Ovary (tissue), 10 donors: ENCODE measurements at places on chromosomes 2 and 18. TPM values are rescaled to one million over a fixed set of nuclear protein-coding genes. Genes with fewer than 3 reads are reported as not detected.

DIPK1C gene
- polyA plus RNA-seq = not detected

HOXD3 gene
- polyA plus RNA-seq = 10.1 TPM

C2orf80 gene
- polyA plus RNA-seq = not detected

DNA sequence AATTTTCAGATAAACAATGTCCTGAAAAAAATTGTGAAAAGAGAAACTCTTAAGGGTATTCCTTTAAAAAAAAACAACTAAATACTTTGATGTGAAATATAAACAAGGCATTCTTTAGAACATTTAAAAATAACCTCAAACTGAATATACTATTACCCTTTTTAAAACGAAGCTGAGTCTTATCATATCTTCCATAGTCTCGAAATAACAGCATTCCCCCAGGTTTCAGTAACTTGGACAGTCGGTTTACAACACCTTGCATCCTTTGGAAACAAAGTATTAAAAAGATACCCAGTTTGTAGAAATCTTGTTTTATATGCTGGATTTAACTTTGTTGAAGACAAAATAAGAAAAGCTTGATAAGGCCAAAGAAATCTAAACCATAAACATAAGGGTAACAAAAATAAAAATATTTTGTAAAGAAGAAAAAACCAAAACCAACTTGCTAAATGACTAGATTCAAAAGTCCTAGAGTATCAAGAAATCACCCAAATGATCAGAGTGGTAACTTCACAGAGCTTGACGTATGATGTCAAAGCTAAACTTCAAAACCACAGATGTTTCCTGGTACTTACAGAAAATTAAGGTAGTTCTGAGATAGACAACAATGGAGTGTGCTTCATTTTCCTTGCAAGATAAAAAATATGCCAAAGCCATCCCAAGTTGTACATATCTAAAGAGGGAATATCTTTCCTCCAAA lies 107.8 kb downstream of the METTL8 start:
- no peak for DNase-seq

GRCh38 chr2:230134496-230135129 lies 65.9 kb upstream of the SLC16A14 start:
- DNase-seq = no peak

- DNase-seq = no peak
Measured at GRCh38 chr18:12458771-12459170, 51.0 kb downstream of the PRELID3A start.

DNA sequence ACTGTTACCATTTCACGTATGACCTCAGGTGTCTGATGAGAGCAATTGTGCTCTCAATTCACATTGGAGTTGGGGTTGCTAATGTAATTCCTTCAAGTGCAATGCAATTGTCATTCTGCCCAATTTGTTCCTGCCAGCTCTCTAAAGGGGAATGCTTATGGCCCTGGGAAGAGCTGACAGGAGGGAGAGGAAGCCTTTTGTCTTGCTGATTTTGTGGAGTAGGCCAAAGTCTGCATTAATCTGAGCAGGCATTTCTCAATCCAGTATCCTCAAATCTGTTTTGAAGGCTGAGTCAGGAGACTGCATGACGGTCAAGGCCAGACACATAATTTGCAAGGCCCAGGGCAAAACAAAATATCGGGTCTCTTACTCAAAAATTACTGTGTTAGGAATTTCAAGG lies 326.4 kb upstream of the SPHKAP start:
- DNase-seq = peak; percentile 24

DNA sequence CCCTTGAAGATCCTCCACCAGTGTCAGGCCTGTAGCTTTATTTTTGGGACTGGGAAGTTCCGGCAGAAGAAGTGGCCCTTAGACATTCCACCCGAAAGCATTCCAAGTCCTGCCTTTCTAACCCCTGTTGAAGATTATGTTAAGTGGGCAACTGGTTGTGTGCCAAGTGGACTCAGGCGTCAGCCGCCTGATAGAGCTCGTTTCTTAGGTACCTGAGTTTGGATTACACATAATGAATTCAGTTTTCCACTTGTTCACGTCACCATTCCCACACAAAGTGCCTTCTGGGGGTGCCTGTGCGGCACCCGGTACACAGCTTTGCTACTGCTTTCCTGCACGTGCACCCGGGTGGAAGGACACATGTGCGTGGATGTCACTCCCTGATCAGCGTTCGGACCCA lies 156.5 kb downstream of the PTGR3 start:
- DNase-seq = no peak

- no peak for DNase-seq
Measured at GRCh38 chr2:10392548-10392947, 55.6 kb downstream of the ODC1 start.

GRCh38 chr2:236570081-236570868 lies 650 bp downstream of the ACKR3 start:
- DNase-seq = no peak

DNA sequence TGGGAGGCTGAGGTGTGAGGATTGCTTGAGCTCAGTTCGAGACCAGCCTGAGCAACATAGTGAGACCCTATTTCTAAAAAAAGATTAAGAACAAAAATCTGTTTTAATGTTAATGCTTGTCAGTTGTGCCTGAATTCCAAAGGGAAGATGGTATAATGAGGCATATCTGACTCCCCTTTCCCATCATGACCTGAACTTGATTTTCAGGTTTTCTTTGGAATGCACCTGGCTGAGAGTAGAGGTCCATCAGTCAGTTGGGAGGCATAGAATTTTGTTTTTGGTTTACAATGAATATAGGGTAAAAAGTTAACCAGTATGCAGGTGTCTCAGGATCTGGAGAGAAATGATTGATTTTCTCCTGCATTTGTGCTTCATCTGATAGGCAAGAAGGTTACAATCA lies 20.4 kb downstream of the RPIA start:
- no peak for DNase-seq

FOSL2 gene
- 75.7 TPM for polyA plus RNA-seq

NT5C1B gene
- polyA plus RNA-seq = not detected

DNA sequence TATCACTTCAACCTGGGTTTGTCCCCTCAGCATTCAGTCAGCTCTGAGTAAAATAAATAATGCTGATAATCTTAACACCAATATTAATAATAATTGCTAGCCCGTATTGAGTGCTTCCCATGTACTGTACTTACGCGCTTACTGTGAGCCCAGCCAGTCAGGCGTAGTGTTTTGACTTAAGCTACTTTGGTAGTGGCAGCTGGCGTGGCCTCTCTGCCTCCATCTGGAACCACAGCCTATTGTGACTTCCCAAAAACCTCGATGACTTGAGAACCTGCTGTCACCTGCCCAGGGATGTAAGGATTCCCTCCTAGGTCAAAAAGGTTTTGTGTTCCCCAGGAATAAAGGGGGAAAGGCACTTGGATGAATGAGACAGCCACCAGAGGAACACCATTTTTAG lies 53.2 kb downstream of the SUMO1 start:
- DNase-seq = no peak

DNA sequence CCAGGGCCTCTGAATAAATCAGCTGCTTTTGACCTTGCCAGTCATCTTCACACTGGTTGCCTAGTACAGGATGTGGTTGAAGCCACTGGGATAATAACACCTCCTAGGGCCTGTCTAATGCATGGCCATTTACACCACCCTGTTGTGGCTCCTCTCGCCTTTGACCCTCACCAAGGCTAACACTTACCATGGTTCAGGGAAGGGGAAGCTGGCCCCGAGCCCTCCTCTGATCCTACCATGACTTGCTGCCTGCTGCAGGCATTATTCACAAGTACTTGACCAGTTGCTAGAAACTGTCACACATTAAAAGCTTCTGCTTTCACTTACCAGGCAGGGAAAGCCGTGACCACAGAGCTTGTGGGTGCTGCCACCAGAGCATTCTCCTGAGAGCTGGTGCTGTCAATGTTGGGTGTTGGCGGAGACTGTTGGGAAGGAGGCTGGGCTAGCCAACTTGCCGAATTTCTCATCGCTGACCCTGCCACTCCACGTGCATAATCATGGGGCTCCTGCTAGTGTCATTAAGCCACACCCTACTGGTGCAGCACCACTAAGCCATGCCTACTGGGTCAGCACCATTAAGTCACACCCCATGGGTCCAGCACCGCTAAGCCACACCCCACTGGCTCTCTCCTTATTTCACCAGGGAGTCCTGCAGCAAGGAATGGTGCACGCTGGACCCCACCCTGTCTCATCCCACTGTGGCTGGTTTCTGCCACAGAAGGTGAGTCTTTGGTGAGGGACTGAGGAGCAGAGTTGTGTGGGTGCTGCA lies 47.0 kb upstream of the TTC39C start:
- DNase-seq = no peak

PPP1CB gene
- polyA plus RNA-seq = 90.9 TPM

UGT1A1 gene
- polyA plus RNA-seq = not detected

AGPS gene
- 21.5 TPM for polyA plus RNA-seq

GPATCH11 gene
- polyA plus RNA-seq = 3.9 TPM

RIT2 gene
- polyA plus RNA-seq = not detected

NYAP2 gene
- 0.10 TPM for polyA plus RNA-seq

GRCh38 chr18:79784965-79785770 lies 12.6 kb upstream of the KCNG2 start:
- DNase-seq = no peak

ITGB6 gene
- not detected for polyA plus RNA-seq

- no peak for DNase-seq
Measured at GRCh38 chr2:159755788-159756187, 42.2 kb downstream of the CD302 start.

DNA sequence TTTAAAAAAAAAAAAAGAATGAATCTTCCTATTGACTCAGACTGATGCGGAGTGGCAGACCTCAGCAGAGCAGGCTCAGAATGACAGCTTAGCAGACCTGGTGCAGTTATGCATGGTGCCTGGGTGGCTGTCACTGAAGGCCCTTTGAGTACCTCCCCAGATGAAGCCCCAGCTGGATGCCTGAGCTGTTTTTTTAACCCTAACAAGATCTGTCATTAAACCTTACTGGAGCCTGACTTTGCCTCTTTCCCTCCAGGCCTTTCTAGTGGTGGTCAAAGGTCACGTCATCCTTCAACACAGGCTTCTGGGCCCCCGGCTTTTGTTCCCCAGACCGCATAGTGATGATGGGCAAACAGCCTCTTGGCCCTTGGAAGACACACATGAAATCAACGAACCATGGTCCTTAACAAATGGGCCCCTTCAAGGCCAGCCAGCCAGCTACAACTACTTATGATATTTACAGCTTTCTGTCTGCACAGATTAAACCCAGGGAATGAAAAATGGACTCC lies 138.3 kb upstream of the CYP1B1 start:
- no peak for DNase-seq

IHH gene
- polyA plus RNA-seq = 1.6 TPM

GRCh38 chr2:6810961-6811360 lies 54.7 kb downstream of the CMPK2 start:
- no peak for DNase-seq

GRCh38 chr2:176710657-176711186 lies 441.5 kb downstream of the MTX2 start:
- DNase-seq = peak; percentile 20

DNA sequence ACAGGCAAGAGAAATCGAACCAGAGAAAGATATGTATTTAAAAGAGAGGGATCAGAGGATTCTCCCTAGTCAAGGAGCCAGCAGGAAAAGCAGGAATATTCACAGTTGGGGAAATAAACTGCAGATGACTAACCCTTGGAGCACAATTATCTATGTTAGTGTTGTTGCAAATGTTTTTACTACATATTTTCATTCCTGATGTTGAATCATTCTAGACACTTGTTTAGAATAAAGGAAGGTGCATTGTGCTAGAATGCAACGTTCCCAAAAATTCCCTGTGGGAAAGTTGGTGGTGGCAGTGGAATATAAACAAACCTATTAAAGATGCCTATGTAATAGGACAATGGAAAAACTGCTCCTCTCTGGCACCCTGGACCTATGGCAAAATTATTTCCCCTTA lies 63.3 kb downstream of the DTNA start:
- no peak for DNase-seq

STARD6 gene
- polyA plus RNA-seq = not detected

- DNase-seq = no peak
Measured at GRCh38 chr2:59276033-59276432, 1034.9 kb upstream of the FANCL start.

ANKRD29 gene
- 16.9 TPM for polyA plus RNA-seq

- peak; percentile 40 for DNase-seq
Measured at GRCh38 chr18:58045242-58046092, 1.4 kb downstream of the NEDD4L start.

CAMKMT gene
- 8.4 TPM for polyA plus RNA-seq

- DNase-seq = no peak
Measured at GRCh38 chr2:118945881-118946280, 3.9 kb downstream of the MARCO start.

DNA sequence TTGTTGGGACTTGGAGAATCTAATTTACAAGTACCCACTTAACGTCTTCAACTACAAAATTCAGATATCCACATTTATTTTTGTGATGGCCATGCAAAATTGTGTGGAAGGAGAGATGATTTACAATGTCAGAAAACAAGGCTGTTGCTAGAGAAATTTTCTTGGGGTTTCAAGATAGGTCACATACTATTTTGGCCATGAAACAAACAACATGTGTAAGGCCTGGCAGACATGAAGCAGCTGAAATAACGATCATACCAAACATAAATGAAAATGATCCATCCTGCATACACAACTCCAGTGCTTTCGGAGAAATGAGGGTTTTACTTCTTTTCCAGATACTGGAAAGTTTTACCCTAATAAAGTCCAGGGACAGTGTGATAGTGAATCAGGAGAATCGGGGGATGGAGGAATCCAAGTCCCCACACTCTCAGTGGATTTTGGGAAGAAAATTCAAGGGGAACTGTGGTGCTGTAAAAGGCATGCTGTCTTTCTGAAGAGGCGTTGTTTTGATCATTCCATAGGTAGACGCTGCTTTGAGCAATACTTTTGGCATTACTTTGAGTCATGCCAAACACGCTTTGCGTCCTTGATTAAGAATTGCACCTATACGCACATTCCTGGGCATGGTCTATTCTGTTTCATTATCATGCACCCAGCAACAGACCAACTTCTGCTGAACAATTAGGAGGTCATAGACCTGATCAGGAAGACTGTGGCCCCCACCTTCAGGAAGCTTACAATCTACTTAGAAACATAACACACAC lies 79.4 kb downstream of the POU3F3 start:
- DNase-seq = no peak

GRCh38 chr18:25503567-25504081 lies 151.7 kb upstream of the ZNF521 start:
- peak; percentile 48 for DNase-seq
